ENCODE measurements at places on chromosomes 7 and 10. TPM values are rescaled to one million over a fixed set of nuclear protein-coding genes. Genes with fewer than 3 reads are reported as not detected.

The AEBP1 gene
- 34.1 TPM for total RNA-seq

The RET gene
- 0.58 TPM for total RNA-seq

The PKD2L1 gene
- not detected for total RNA-seq

The CLCN1 gene
- not detected for total RNA-seq

The SP4 gene
- 4.4 TPM for total RNA-seq

The HTR5A gene
- not detected for total RNA-seq

The NKX1-2 gene
- total RNA-seq = not detected

The AMZ1 gene
- total RNA-seq = 1.4 TPM

The TWIST1 gene
- 39.5 TPM for total RNA-seq

The PNLIPRP3 gene
- not detected for total RNA-seq

The TECPR1 gene
- total RNA-seq = 24.0 TPM

The NODAL gene
- total RNA-seq = not detected

The MYOZ1 gene
- 0.19 TPM for total RNA-seq

The POT1 gene
- total RNA-seq = 34.5 TPM

The GIMAP6 gene
- total RNA-seq = 0.56 TPM

The GRID2IP gene
- total RNA-seq = under 0.01 TPM

The GTF2IRD1 gene
- total RNA-seq = 4.4 TPM

The KCNH2 gene
- not detected for total RNA-seq

The ACSL5 gene
- 0.96 TPM for total RNA-seq

The CTBP2 gene
- 70.2 TPM for total RNA-seq

The CPA4 gene
- total RNA-seq = 24.3 TPM

The TAS2R3 gene
- total RNA-seq = 0.38 TPM

The C10orf88 gene
- total RNA-seq = 11.9 TPM

The CACNB2 gene
- 0.19 TPM for total RNA-seq

The INA gene
- total RNA-seq = 1.2 TPM

The AKR1C4 gene
- not detected for total RNA-seq

The LBX1 gene
- total RNA-seq = not detected

The WNT2 gene
- total RNA-seq = 0.19 TPM

The NOBOX gene
- not detected for total RNA-seq

The GDF2 gene
- not detected for total RNA-seq

The BUB3 gene
- 271 TPM for total RNA-seq

The NPY4R2 gene
- total RNA-seq = 0.19 TPM

Measured in regular cardiac myocyte (primary cell).